ENCODE measurements at places on chromosomes 16 and 17.

- peak; percentile 63 for DNase-seq
Observed at GRCh38 chr16:48318630-48319029, 66.6 kb downstream of the SIAH1 start.

- no peak for DNase-seq
Observed at GRCh38 chr16:14449334-14449733, 180.7 kb downstream of the PARN start.

DNA sequence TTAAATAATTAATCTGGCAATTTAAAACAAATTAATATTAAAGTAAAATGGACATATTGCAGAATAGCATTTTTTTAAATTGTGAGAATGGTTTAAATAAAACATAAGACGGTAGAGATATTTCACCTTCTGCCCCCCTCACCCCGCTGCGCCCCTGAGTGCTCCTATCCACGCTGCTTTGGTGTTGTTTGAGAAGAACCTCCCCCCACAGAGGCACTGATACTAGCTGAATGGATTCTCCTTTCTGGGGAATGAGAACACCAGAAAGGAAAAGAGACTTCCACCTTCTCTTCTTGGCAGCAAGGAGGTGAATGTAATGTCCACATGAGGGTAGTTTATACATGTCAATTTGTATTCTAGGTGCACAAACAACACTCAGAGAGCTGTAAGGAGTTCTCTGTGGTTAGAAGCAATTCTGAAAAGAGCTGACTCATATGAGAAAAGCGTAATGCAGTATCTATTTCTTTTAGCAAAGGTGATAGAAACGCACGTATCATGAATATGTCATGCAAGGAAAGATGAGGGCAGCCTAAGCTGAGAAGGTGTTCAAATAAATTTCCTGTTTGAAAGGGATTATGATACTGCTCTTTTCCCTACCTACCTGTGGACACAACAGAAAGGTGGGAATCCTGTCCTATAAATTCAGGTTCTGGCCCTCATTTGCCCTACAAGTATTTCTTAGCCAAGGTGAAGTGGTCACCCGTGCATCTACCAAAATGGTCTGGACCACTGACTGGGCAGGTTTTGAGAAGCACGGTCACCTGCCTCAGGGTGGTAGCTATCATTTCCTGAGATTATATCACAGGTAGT, 126.9 kb downstream of the PARN start:
- no peak for DNase-seq

DNA sequence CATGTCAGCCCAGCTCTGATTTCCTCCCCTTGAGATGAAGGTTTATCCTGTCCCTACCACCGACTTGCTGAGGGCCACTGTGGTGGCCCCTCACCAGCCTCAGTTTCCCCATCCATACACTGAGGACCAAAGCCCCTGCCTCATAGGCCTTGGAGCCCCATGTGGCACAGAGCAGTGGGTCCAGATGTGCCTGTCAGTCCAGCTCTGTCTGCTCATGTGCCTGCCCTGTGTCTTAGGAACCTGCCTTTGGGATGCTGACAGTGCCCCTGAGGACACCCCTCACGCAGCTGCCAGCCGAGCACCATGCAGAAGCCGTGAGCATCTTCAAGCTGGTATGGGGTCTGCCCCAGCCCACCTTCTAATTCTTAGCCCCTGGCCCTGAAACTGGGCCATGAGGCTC, 35.7 kb downstream of the MYO15A start:
- no peak for DNase-seq

- DNase-seq, result no peak
Observed at GRCh38 chr17:70099884-70100283, 24.9 kb downstream of the KCNJ16 start.

DNA sequence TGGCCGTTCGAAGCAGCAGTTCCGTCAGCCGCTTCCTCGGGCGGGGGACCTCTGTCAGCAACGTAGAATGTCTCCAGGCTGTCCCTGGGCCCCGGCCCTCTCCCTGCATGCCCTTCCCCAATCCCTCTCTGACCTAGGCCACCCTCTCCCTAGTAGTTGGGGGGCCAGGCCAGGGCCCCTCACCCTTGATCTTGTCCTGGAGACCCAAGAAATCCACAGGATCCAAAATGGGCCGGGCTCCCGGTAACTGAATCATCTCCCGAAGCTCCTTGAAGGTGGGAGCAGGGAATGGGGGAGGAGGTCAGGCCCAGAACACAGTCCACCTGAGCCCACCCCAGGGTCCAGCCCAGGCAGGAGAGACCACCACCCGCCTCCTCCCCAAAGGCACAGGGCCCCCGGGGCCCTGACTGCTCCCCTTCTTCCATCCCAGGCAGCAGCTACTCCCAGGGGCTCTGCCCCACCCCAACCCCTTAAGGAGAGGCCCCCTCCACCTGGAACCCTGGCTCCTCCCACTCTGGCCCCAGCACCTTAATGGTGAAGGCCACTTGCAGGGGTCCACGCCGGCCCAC, 4.7 kb upstream of the GRIN2C start:
- DNase-seq, result no peak

DNA sequence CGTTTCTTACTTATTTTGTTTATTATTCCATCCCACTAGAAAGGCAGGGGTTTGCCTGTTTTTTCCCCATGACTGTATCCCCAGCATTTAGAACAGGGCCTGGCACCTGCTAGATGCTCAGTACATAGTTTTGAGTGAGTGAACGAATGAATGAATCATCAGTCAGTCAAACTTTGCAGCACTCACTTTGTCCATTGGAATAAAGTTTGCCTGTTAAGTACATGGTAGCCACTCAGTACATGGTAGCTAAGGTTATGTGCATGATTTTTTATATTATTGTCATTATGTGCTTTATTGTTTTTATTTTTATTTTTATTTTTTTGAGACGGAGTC, 88.5 kb downstream of the CMIP start:
- DNase-seq, result no peak

DNA sequence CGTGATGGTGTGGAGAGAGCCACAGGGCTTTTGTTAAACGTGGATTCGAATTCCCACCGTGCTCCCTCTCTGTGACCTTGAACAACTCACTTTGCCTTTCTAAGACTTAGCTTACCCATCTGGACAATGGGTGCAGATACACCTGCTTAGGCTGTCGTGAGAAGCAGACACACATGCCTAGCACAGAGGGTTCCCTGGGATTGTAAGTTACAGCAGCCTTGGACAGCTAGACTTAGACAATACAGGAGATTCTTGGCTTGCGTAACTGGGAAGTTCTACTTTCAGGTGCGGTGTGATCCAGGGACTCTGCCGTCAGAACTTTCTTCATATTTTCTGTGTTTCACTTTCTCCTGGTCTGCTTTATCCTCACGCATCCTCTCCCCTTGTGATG, 127.0 kb downstream of the ABCC1 start:
- no peak for DNase-seq

DNA sequence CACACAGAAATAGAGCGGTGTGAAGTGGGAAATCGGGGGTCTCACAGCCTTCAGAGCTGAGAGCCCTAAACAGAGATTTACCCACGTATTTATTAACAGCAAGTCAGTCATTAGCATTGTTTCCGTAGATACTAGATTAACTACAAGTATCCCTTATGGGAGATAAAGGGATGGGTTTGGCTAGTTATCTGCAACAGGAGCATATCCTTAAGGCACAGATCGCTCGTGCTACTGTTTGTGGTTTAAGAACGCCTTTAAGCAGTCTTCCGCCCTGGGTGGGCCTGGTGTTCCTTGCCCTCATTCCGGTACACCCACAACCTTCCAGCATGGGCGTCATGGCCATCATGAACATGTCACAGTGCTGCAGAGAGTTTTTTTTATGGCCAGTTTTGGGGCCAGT, 27.0 kb downstream of the TMC6 start:
- DNase-seq, result no peak

DNA sequence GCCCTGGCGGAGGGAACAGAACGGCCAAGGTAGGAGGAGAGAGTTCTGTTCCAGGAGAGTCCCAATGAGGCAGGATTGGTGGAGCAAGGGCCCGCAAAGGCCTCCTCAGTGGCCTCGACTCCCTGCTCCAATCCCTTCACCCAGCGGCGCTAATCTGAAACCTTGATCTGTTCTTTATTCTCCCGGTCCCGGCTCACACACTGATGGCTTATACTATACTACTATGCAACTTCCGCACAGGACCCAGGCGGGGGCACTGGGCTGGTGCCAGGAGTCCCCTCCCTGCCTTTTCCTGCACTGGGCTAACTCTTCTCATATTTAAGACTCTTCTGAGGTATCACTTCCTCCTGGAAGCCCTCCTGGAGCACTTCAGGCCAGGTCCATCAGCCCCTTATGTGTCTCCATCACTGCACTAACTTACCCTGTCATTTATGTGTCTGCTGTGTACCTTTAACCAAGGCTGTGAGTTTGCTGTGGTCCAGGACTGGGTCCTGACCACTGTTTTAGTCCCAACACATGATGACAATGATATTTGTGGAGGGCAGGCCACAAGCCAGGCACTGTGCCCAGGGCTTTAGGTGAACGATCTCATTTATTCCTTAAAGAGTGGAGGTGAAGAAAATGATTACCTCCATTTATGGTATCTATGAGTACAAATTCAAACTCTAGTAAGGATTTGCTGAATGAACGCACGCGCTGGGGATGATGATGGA, 6.8 kb downstream of the CCDC102A start:
- DNase-seq, result no peak

DNA sequence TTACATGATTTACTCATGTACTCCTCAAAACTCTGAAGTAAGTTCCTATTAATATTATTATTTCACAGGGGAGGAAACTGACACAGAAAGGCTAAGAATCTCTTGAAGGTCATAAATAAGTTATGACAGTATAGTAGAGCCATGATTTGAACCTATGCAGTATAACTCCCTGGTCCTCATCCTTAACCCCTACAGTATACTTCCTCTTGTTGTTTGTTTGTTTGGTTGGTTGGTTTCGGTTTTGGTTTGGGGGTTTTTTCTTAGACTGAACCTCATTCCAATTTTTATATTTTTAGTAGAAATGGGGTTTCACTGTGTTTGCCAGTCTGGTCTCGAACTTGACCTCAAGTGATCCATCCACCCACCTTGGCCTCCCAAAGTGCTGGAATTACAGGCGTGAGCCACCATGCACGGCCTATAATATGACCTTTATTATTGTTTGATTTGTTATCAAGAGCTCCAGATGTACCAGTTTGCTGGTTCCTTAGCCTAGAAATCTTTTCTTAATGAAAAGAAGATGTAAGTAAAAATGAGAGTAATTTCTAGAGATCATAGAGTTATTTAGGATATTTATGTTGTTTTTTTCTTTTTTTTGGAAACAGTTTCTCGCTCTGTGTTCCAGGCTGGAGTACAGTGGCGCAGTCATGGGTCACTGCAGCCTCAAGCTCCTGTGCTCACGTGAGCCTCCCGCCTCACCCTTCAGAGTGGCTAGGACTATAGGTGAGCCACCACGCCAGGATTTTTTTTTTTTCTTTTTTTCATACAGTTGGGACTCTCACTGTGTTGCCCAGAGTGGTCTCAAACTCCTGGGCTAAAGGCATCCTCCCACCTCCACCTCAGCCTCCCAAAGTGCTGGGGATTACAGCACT, 4.8 kb downstream of the PRR11 start:
- DNase-seq, result peak; percentile 55

DNA sequence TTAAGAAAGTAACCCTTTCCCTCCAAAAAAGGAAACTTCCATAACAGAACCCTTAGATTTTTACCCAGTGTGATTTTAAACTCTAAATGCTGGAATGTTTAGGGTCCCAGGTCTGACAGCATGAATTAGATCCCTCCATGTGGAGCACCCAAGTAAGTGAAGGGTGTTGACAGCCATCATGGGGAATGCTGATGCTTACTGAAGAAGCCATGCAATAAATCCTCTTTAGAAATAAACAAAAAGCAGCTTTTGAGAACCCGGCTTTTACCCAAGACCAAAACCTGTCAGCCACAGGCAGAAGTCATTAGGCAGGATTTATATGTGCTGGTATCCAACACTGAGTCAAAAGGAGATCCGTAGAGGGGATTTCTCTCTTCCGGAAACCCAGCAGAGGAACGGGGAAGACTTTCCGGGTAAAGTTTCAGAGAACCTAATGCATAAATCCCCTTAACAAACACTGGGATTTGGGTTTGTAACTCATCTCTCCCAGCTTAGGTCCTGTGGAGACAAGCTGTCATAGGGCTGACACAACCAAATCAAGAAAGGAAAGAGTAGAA, 287.5 kb downstream of the IRX3 start:
- DNase-seq, result no peak

DNA sequence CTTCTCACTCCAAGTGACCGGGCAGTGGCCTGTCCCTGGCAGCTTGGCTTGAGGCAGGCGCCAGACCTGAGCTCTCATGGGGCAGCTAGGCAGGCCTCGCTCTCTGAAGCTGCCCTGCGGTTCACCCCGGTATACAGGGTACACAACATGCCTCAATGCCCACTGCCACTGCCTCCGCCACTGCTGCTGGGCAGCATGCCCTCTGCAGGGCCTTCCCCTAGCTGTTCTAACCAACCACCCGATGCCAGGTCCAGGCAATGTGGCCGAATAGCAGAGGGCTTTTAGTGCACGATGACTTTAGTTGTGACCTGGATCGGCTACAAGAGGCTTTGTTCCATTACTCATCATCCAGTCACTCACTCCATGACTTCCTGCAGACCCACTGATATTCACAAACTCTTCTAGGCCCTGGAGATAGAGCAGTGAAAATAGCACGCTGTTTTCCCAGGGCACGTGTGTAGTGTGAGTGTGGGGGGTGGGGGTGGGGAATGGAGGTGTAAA, 19.7 kb downstream of the CDC42EP4 start:
- DNase-seq, result no peak

GRCh38 chr17:73419881-73420280, 108.1 kb upstream of the CDC42EP4 start:
- DNase-seq, result no peak

DNA sequence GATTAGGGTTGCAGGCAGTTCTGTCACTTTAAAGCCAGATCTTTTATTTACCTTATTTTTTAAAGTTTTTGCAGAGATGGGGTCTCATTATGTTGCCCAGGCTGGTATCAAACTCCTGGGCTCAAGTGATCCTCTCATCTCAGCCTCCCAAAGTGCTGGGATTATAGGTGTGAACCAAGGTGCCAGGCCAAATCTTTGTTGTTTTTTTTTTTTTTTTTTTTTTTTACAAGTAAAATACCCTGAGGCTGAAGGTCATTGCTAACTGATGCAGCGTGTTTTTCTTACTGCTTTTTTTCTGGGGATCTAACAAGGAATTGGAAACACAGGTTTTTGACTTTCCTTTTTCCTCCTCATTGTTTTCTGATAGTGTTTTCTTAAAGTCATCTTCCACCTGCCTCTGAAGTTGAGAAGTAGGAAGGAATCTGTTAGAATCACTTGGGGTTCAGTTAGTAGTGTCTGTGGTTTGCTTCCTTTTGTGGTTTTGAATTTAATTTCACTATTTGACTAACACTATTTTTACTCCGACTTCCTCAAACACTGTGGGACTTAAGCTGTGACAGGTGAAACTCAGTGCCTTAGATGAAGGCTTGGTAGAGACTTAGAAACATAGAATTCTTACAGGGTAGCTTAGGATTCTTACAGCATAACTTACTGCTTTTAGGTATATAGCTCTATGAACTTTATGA, 22.2 kb downstream of the CLTC start:
- peak; percentile 35 for DNase-seq

- DNase-seq, result no peak
Observed at GRCh38 chr17:15918261-15918660, 26.7 kb upstream of the ADORA2B start.

DNA sequence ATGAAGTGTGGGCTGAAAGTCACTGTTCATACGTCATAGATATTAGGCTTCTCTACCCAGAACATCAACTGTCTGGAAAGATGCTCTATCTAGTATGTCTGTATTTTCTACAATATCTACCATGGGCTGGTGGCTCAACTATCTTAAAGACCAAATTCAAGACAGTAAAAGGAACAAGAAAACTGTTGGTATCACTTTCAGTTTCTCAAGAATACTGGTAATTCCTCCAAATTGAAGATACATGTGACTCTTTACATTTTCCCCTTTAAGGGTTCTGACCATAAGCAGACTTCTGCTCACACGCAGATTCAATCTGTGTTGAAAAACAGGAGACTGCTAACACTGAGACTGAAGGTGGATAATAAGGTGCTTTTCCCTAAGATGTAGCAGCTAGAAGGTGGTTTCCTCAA, 24.2 kb downstream of the XPO6 start:
- peak; percentile 66 for DNase-seq
